Skin of body (tissue), 3 donors: ENCODE measurements at places on chromosomes 7 and 10.

- no peak for DNase-seq
Observed at GRCh38 chr10:71378336-71379117, 18.2 kb upstream of the CDH23 start.

DNA sequence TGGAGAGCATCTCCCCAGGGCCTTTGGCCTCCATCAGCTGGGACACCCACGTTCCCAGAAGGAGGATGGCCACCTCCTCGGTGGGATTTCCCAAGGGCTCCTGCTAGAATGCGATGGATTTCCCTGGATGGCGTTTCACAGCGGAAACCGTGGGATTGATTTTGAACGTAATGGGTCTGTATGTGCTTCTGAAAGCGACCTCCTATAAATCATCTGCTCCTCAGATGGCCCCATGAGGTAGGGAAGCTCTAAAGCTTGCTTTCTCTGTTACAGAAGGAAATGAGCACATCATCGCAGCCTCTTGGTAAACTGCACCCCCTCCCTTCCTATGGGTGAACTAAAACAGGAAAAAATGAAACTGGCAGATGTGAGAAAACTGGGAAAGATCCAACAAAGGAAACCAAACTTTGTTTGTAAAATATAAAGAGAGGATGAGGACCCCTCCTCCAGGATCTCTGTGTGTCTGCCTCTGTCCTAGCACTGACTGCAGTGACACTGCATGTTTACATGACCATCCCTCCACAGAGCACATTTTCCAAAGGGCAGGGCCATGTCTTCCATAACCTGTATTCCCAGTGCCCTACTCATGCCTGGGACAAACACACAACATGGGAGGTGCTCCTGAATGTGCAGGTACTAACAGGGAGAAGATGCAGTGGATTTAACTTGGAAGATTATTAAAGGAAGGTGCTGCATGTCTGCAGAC lies 57.6 kb downstream of the LYZL1 start:
- DNase-seq = no peak

DNA sequence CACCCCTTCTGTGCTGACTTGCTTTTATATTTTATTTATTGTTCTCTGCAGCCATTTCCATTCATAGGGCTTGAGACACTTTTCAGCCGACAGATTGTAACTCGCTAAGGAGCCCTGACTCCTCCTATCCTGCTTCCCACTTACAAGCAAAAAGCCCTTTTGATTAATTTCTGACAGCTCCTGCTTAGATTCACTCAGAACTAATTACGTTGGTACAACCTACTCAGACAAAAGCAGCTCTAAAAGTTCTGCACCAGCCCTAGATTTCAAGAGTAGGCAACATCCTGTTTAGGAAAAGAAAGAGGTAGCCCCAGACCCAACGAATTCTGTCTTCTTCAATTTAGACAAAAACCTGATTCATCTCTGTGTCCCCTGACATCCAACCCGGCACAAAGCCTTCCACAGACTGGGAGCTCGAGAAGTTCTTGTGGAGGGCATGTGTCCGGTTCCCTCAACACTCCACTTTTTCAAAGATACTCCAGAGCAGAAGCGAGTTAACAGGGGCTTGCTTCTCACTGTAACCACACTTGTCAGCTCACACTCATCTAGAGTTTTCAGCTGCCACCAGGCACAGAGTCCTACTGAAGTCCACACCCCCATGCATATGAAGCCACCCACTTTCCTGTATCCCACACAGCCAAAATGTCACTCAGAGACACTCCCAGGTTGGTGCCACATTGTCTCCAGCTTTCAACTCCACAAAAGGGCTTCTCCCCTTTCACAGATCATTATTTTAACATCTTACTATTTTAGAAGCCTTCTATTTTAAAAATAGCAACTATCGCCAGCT lies 113.6 kb upstream of the NFE2L3 start:
- no peak for DNase-seq

- no peak for DNase-seq
Observed at GRCh38 chr10:10703382-10703781, 314.3 kb upstream of the CELF2 start.

DNA sequence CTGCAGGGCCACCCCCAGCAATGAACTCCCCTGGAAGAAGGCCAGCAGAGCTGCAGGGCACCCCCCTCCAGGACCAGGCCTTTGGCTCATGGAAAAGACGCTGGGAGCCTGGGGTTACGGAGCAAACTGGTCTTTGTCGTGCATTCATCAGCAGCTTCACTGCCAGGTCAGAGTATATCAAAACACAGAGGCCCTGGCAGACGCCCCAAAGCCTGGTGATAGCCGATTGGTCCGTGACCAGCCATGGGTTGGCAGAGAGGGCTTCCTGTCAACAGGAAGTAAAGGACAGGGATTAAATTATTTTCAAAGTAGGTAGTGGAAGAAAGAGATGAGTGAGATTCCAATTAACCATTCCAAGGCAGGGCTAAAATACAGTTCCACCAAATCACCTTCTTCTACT lies 9.0 kb downstream of the PRKAG2 start:
- DNase-seq = no peak

DNA sequence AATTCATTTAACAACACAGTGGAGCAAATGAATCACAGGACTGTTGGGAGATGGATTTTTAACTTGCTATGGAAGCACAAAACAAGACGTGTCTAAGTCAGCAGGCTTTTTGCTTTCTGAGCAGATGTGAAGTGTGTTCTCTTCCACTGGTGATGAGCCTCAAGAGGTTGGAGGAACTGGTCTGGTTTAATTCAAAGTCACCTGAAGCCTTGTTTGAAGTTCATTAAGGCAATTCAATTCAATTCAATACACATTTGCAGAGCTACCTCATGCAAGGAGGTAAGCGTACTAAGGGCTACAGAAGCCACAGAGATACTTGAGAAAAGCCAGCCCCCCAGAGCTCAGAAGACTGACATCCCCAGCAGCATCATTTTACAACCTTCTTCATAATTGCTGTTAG lies 68.4 kb upstream of the PALS2 start:
- no peak for DNase-seq
